ENCODE measurements at places on chromosomes 16 and 17.

DNA sequence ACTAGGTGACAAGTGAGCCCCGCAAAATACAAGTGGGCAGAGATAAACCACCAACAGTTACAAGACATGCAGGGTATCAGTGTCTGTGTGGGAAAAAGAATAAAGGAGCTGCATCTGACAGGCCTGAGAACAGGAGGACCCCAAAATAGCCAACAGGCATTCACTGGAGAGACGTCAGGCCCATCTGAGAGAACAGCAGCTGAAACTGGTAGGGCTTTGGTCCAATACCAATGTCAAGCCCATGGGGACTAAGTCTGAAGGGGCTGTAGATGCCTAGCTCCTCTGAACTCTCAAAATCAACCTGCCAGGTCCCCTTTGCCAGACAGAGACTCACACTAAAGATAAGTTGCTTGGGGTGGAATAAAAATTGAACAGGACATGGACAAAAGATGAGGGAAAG is 30.5 kb upstream of the TANC2 start:
- no peak for DNase-seq

DNA sequence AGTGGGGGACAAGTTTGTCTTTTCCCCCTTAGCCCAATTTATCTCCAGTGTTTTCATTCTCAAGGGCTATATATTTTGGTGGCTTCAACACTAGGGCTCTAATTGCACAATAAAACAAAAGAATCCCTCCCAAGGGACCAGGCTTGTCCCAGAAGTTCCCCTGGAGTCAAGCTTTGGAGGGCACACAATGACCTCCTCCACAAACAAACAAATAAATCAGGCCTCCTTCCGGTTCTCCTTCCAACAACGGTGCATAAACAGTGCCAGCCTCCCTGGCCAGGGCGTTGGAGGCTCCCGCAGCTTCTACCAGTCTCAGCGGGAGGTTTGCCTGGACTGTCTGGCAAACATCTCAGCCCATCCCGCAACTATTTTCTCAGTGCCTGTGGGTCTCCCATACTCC is 188.0 kb upstream of the FOXF1 start:
- DNase-seq = no peak

- DNase-seq = no peak
Observed at GRCh38 chr17:38452719-38453118, 24.5 kb downstream of the ARHGAP23 start.

GRCh38 chr16:24010440-24011089 is 174.8 kb downstream of the PRKCB start:
- DNase-seq = peak; percentile 16
